Kidney tubule cell (primary cell): ENCODE measurements at places on chromosomes 1 and 21.

DNA sequence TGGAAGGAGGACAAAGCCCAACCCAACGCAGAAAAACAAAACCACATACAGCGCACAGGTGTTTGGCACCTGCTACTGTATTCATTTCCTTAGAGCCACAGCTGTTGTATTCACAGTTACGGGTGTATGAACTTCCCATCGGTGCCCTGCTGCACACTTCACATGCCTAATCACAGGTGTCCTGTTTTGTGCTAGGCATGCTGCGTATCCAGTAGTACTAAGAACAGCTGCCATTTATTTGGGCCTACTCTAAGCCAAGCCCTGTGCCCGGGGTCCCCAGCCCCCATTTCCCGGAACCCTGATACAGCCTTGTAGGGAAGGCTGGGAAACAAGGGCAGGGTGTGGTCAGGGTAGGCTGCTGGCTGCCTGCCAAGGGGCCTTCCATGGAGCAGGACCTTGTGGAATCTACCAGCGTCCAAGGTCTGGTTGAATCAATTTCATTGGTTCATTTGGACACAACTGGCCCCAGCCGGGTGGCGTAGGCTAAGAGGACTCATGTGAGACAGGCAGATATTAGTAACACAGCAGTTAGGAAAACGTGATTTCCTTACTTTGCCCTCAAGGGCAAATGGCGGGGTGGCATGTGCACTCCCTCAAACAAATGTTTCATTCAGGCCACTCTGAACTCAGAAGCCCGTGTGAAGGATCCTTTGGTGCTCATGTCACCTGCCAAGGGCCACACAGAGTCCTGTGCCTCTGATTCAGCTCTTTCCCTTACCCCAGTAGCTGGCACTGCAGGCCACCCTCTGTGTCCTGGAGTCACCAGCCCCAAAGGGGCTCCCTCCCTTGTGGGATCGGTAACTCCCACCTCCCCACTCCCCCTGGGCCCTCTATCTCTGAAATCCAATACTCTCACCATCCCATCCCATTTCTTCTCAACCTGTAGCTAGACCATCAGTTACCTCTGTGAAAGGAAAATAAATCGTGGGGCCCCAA is 986 bp upstream of the RNF186 start:
- peak; percentile 34 for DNase-seq

DNA sequence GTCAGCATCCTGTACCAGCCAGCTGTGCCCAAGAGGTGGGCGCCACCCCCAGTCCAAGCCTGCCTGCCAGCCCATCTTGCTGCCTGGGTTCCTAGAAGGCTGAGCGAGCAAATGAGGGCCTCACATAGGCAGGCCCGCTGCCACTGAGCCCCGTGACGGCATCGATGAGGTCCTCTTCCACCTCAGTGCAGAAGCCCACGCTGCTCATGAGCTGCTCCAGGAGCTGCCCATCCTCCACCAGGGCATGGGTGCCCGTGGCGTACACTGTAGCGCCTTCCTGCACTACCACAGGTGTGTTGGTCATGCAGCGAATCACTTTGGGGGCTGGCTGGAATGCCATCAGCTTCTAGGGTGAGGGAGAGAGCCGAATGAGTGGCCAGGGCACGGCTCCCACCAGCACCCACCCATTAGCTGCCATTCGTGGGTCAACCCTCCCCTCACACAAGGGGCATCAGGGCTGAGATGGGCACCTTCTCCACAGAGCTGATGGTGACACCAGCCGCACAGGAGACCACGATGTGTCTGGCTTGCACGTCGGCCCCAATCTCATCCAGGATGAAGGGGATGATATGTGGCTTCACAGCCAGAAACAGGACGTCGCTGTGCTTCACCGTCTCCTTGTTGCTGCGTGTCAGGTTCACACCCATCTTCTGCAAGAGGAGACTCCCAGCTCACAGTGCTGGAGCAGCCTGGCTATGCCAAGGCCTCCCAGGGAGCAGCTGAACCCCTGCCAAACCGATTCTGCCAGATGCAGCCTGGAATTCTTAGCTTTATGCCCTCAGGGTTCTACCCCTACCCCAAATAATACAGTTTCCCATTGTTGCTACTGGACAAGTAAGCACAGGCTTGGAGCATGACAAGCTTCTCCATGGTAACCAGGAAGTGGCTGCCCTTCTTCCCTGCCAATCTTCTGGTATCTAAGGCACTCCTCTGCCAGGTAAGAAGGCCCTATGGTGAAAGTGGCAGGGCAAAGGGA is 2.0 kb downstream of the PYCR2 start:
- peak; percentile 65 for DNase-seq

- DNase-seq: no peak
Observed at GRCh38 chr1:25467193-25467592, 36.5 kb downstream of the MACO1 start.

DNA sequence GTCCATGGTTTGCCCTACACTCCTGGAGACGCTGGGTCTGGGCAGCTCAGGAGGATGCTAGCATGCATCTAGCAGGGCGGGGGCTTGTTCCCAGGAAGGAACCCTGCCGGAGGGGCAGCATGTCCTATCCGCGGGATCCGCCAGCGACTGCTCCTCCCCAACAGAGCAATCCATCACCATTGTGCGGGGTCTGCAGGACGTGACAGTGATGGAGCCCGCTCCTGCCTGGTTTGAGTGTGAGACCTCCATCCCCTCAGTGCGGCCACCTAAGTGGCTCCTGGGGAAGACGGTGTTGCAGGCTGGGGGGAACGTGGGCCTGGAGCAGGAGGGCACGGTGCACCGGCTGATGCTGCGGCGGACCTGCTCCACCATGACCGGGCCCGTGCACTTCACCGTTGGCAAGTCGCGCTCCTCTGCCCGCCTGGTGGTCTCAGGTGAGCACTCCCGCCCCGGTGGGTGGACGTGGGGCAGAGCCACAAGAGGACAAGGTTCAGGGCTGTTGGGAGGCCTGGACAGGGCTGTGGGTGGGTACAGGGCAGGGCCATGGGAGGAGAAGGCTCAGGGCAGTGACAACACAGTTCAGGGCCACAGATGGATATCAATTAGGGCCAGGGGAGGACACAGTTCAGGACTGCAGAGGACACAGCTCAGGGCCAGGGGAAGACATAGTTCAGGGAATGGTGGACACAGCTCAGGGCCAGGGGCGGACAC is 71.3 kb downstream of the OBSCN start:
- DNase-seq: no peak

DNA sequence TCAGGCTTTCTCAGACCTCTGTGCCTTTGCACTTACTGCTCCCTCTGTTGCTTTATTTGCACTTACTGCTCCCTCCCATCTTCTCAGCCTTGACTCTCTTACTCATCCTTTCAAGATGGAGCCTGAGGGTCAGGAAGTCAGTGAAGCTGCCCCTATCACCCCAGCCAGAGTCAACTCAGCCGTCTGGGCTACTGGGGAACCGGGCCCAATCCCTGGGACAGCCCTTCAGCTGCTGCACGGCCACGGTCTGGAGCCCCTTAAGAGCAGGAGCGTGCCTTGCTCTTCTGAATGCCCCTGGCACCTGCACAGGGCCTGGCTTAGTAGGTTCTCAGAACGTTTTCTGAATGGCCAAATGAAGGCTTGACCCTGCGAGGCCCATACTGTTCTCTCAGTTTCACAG is 244.4 kb downstream of the FOXD2 start:
- no peak for DNase-seq

GRCh38 chr1:56453016-56453415 is 126.3 kb downstream of the PLPP3 start:
- no peak for DNase-seq
